ENCODE measurements at places on chromosomes 5 and 9. TPM values are rescaled to one million over a fixed set of nuclear protein-coding genes. Genes with fewer than 3 reads are reported as not detected.

FAXDC2 gene
- 3.6 TPM for total RNA-seq

ST8SIA4 gene
- 0.59 TPM for total RNA-seq

PCSK5 gene
- 11.5 TPM for total RNA-seq

GPR150 gene
- total RNA-seq = not detected

CEL gene
- 3.4 TPM for total RNA-seq

SLC6A7 gene
- not detected for total RNA-seq

ARL15 gene
- total RNA-seq = 29.1 TPM

PCDHGB2 gene
- total RNA-seq = 1.4 TPM

PCDHGA3 gene
- 0.17 TPM for total RNA-seq

ANXA2R gene
- total RNA-seq = 0.77 TPM

- no peak for DNase-seq
Observed at GRCh38 chr5:104541141-104541785, 978.7 kb upstream of the NUDT12 start.

GRCh38 chr5:88736494-88736893, 146.5 kb downstream of the MEF2C start:
- no peak for DNase-seq

DNA sequence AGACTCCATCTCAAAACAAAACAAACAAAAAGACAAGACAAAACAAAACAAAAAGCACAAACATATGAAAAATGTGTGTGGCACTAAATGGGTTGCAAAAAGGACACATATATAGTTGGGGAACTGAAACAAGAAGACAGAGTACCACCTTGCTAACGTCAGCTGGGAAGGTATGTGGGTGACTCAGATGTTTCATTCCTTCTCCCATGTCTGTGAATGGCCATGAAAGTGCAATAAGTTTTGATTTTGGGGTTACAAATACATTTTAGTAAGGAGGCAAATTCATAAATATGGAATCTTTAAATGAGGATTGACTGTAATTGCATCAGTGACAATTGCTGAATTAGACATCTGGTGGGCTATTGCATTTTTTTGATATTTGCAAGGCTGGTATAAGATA, 81.6 kb upstream of the KLF4 start:
- DNase-seq = no peak

DNA sequence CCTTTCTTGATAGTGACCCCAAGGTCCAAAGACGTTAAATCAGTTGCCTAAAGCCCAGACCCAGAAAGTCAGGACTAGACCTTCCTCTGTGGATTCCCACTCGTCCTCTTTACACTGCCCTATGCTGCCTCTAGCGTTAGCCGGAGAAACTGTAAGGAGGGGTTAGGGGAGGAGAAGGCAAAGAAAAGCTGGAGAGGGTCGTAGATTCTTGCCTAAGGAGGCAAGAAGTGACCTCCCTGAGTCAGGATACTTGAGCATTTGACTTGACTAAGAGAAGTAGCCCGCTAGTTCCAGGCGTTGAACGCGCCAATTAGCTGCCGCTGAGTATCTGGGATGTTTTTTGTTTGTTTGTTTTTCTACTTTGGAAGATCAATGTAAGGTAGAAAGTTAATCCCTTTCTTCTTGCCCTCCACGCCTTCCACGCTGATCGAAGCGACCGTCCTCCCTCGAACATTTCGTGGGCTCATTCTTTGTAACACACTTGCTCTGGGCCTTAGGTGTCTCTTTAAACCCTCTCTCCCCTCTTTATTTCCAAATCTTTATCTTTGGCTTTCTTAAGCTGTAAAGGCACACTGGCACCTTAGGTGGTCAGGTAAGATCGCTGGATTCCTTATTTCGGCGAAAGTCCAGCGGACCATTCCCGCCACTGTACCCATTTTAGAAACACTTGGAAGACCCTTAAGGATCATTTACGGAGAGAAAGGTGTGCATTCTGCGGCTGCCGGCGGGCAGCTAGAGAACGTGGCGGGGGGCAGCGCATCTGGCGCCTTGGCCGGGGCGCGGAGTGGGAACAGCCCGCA, 5.1 kb upstream of the RGMB start:
- peak; percentile 44 for DNase-seq

GRCh38 chr9:21455320-21455719, 15.1 kb downstream of the IFNA1 start:
- no peak for DNase-seq

- no peak for DNase-seq
Observed at GRCh38 chr5:105954341-105954740, 1716.4 kb downstream of the EFNA5 start.

DNA sequence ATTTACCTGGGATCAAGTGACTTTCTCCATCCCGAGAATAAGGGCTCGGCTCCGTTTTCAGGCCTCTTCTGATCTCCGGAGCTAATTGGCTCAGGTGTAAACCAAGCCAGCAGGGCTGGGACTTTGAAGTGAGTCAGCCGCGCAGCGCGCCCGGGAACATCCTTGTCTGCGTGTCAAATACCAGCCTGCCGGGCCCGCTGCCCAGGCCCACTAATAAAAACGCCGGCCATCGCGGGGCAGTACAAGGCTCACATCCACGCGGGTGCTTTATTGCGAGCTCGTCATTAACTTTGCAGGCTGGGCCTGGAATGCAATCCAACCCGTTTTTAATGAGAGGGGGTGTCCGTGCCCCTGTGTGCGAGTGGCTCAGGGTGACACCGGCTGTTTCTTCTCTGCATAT, 416.8 kb downstream of the IRX2 start:
- DNase-seq = no peak

DNA sequence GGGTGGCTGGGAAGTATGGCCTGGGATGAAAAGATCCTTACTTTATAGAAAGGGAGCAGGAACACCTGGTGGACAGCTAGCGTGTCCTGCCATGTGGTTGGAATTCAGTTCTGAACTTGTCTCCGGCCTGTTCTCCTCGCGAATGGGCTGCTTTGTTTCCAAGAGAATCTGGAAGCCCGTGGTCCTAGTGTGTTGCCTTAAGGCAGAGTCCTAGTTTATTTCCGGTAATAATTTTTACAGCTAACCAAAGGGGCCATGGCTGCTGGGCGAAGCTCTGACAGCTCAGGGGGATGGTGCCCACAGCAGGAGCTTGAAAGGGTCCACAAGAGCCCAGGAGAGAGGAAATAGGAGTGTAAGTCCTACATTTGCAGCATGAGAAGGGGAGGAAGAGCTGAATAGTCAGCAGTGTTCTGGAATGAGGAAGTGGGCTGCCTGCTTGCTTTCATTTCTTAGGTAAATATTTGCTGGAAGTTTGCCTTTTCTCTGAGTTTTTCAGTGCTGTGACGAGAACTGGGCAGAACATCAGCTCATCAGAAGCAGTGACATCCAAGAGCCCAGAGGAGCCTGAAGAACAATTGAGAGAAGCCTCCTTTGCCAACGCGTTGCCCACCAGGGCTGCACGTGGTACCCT, 13.1 kb upstream of the IGFBPL1 start:
- DNase-seq = peak; percentile 34

DNA sequence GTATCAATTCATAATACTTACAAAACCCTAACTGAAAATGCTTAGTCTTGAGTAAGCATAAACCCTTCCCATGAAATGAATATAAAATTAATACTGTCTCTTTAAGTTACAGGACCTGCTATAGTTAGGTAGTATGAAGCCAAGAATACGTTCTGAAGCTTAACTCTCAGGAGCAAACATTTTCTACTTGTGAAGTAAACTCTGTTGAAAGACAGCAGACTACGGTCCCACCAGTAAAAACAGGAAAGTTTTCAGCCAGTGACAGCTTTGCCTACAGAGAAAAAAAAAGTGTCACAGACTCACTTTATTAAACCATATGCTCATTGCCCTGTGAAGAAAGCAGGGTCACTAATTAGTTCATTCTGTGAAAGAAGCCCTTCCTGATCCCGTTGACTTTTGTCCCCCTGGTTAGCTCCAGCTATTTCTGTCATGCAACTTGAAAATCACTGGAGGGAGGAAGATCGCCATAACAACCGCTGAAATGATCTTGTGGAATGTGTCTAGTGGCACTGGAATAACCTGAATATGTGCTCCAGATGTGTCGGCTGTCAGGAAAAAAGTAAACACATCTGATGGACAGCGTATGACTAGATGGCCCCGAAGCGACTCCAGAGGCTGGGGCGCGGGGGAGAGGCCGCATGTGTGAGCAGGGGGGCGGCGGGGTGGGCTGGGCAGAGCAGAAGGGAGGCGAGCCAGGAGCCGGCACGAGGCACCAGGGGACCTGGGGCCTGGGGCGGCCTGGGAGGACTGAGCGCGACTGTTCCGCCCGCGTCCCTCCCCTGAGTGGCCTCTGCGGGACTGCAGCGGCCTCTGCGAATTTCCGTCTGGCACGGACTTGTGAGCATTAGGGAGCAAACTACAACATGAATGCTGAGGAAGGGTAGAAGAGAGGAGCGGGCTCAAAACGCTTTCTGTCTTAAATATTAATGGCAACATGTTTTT, 41.9 kb downstream of the BNC2 start:
- peak; percentile 59 for DNase-seq

- no peak for DNase-seq
Observed at GRCh38 chr9:75002422-75003023, 25.6 kb downstream of the CARNMT1 start.

- peak; percentile 38 for DNase-seq
Observed at GRCh38 chr9:129111528-129112151, 425 bp downstream of the PTPA start.

Data from astrocyte (in vitro differentiated cells and primary cell).